Neural progenitor cell (in vitro differentiated cells): ENCODE measurements at places on chromosomes 6 and 20.

DNA sequence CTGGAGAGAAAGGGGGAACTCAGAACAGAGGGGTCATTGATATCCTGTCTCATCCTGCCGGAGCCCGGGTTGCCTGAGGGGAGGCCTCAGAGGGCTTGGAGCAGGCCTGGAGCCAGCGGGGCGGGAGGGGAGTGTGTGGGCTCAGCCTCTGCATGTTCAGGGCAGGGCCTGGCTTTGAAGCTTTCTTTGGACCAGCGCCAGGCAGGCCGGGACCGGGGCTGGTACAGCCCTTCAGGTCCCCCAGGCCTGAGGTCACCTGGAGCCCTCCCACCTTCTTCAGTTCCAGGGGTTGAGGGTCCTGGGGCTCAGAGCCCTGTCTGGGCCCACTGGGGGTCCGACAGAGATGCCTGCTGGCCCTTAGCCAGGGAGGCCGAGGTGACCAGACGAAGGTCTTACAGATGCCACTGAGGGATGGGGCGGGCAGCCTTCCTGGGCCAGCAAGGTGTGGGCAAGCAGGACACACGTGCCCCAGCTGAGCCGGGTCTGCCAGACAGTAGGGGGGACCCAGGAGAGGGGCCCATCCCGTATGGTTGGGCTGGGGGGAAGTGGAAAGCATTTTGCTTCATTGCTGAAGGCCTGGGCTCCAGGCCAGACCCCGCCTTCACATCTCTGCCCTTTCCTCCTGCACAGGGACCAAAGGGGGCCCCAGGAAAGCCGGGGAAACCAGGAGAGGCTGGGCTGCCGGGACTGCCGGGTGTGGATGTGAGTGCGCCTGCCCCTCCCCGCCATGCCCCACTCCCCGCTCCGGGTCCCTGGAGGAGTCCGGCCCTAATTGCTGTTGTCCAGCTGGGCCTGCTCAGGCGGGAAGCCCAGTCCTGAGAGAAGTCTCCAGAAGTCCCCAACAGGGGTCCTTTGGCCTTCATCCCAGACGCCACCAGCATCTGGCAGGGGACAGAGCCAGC lies 2.0 kb downstream of the COL9A3 start:
- DNase-seq = no peak

- no peak for DNase-seq
Observed at GRCh38 chr20:10633718-10634117, 40.1 kb downstream of the JAG1 start.

GRCh38 chr6:15393605-15394004 lies 147.7 kb downstream of the JARID2 start:
- DNase-seq = no peak

- no peak for DNase-seq
Observed at GRCh38 chr20:8571611-8572010, 439.5 kb downstream of the PLCB1 start.

DNA sequence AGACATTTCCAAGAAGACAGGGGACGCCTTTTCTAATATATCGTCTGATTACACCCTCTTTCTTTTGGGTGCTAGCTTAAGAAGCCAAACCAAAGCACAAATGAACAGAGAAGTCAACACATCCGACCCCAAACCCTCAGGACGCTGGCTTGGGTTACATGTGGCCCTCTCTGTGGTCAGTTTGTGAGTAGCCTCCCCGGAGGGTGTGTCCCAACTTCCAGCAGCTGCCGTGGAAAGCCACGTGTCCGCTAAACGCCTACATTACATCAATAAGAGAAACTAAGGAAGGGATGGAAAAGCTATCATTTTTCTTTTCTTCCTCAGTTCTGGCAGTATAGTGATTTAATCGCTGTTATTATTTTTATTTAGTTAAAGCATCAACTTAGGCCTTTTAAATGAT lies 487 bp upstream of the BMP6 start:
- DNase-seq = no peak

- no peak for DNase-seq
Observed at GRCh38 chr6:5693225-5694145, 313.2 kb downstream of the NRN1 start.

DNA sequence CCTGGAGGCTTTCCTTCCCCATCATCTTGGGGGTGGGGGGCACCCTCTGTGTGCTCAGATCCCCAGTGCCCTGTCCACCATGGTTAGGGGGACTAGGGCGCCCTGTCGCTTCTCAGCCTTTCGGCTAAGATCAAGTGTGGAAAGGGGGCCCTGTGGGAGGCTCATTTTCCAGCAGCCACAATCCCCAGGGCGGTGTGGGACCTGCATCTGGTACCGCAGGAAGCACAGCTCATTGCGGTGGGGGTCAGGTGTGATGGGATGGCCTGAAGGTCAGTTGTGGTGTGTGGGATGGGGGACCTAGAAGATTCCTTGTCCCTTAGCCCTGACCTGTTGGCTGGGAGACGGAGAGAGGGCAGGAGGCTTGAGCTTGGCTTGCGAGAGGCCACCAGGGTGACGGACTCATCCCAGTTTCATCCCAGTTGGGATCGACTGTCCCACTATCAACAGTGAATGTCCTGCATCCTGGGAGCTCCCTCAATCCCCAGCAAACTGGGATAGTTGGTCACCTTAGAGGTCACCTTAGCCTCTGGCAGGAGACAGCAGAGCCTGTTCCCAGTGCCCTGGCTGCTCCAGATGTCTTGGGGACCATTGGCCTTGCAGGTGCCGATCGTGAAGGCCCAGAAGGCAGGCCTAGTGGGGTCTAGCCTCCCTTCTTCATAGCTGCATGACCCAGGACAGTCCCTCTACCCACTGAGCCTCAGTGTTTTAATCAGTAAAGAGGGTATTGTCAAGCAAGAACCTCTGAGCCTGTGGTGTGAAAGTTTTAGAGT lies 64.5 kb upstream of the PMEPA1 start:
- DNase-seq = no peak

- no peak for DNase-seq
Observed at GRCh38 chr6:146990284-146990683, 213.9 kb upstream of the STXBP5 start.

- DNase-seq = no peak
Observed at GRCh38 chr20:38838326-38838725, 32.8 kb downstream of the PPP1R16B start.
